Fibroblast of skin of abdomen (primary cell): ENCODE measurements at places on chromosomes 2 and 18.

DNA sequence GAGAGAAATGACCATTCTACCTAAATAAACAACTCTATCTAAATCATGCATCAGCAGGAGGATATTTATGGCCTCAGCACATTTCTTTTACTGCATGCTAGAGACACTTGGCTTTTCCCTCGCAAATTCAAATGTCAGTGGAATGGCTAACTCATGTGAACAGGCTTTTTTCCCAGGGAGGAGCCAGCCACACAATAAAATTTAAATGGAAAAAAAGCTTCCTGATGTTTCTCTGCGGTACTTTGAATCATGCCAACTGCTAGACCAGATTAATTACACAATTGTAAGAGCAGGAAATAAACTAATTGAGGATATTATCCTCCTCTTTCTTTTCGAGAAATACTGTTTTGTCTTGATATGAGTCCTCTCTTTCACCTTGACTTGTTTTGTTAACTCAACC is 676.3 kb downstream of the IRS1 start:
- peak; percentile 15 for DNase-seq

- no peak for DNase-seq
Observed at GRCh38 chr18:45680066-45680690, 43.8 kb upstream of the SLC14A1 start.

DNA sequence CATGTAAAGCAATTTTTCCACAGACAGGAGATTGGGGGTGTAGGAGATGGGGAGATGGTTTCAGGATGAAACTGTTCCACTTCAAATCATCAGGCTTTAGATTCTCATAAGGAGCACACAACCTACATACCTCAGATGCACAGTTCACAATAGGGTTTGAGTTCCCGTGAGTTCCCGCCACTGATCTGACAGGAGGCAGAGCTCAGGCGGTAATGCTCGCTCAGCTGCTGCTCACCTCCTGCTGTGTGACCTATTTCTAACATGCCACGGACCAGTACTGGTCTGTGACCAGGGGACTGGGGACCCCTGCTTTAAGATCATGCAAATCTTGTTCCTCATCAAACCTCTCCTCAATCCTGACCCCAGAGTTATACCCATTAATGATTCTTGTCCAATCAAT is 70.1 kb downstream of the RPE start:
- DNase-seq: no peak

DNA sequence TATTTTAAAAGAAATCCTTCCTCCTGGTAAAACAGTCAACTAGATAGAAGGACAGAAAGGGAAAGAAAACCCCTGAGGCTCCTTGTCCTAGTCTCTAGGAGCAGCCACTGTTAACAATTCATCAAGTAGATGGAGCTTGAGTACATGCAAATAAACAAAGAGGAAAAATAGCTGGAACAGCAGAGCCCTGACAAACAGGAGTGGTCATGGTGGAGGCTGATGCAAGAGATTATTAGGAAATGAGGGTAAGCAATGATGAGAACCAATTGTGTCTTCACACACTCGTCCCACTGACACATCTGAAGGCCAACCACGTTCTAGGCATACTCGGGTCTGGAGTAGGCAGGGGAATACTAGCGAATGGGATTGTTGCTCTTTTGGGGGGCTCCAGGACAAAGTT is 9.2 kb downstream of the DLGAP1 start:
- DNase-seq: no peak

- DNase-seq: no peak
Observed at GRCh38 chr2:88061295-88061694, 5.7 kb upstream of the KRCC1 start.

DNA sequence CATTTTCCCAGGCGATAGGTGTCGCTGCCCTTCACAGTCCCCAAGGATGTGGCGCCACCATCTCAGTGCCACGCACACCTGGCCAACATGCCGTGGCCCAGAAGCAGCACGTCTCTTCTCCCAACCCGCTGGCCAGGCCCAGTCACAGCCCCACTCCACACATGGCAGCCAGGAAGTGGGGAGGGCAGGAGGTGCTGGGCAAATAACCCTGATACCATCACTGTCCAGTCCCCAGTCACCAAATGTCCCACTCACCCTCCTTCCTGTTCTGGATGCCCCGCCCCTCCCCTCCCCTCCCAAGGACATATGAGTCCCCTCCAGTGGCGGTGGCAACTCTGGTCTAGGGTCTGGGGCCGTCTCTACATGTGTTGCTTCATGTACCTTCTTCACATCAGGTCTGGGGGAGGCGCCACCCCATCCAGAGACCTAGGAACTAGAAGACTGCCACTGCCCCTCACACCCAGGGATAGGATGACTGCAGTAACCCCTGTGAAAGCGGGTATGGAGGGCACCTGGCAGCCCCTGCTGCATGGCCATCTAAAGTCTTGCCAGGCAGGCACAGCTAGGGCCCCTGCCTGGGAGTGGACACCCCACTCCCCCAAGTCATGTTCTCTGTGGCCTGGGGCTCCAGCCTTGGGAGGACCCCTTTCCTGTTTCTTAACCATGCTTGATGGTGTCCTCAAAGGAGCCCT is 7.3 kb upstream of the CAPN10 start:
- DNase-seq: no peak

GRCh38 chr2:214052235-214052634 is 358.6 kb upstream of the VWC2L start:
- DNase-seq: no peak

DNA sequence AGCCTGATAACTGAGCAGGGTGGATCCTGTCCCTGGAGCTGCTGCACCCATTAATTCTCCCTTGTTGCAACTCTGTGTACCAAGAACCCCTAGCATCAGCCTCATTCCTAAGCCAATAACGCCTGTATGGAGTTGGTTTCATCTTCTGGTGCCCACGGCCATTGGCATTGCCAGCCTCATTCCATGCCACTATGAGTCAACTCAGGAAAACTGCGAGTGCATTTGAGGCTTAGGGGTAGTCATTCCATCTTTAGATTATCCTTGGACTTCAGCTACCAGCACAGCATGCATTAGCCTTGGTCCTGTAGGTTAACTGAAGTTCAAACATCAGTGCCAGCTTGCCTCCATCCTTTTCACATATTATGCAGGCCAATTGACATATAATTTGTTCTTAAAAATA is 1.4 kb upstream of the TRIM54 start:
- no peak for DNase-seq

DNA sequence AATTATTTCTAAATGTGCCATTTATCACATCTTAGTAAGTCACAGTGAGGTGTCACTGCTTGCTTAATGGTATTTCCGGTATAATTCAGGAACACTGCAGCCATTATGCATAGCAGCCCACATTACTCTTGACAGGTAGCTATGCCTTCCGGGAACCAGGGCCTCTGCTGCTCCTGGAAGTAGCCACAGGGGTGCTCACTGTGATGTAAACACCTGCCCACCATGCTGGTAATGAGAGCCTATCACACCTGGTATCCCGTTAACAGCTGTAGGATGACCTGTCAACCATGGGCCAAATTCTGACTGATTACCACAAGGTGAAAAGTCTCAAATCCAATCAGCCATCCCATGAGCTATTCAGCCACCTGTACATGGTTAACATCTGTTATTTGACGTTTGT is 647.0 kb upstream of the NXPH2 start:
- DNase-seq: no peak

DNA sequence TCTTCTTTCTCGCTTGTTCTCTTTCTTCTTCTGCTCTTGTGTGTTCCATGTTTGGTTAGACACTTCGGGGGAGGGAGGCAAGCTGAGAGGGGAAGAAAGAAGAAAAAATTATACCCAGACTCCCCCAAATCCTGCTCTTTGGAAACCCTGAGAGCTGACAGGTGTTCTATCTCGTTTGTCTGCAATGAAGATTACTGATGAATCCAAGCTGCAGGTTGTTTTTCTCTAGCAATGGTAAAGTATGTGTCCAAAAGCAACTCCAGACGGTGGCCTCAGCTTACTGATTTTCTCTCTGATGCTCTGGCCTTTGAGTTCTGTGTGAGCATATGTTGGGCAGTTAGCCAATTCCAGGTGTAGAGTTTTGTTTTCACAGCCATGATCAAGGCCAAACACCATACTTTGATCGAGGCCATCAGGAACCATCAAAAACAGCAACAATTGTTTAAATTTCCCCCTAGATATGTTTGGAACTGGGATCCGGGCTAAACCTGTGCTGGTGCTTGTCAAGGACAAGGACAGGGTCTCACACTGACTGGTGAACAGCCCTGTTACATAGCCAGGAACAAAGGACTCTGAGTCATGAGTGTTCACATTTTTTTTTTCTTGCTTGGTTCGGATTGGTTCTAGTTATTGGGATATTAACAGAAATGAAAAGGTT is 142.0 kb downstream of the PRKCE start:
- no peak for DNase-seq

GRCh38 chr2:88018909-88019308 is 2.6 kb upstream of the RNU2-63P start:
- no peak for DNase-seq

DNA sequence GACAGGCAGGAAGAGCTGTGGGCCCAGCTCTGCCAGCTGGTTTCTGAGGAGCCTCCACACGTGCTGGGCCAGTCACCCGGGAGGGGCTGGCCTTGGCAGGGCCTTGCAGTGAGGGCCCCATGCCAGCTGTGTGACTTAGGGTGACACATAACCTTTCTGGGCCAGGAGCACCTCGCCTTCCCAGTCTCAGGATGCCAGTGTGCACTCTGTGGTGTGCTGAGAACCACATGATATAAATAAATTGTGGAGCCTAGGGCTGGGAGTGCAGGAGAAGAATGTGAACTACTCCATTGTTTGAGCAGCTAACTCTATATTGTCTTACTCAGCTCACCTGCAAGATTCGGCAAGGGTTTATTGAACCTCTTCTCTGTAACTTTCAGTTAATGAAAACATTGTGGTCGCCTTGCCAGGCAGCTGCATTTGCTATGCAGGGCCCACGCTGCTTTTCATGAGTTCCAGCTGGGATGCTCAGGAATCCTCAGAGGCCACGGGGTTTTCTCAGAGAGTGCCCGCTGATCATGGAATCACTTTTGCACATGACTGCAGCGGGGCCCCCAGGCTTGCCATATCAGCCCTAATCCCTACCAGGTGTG is 222.3 kb downstream of the SH3RF3 start:
- peak; percentile 35 for DNase-seq
